ENCODE measurements at places on chromosomes 11 and 22.
A peak's percentile ranks its signal among the peaks of the same experiment; 100 is the strongest.

- DNase-seq, result no peak
These were observed 5.7 kb upstream of the ANO1 start for GRCh38 chr11:70072461-70072860.

- DNase-seq, result no peak
These were observed 25.7 kb downstream of the DGCR2 start for GRCh38 chr22:19096555-19096954.

GRCh38 chr11:75342966-75343870 is 8.2 kb downstream of the ARRB1 start:
- DNase-seq, result peak; percentile 60

- no peak for DNase-seq
These were observed 77.2 kb upstream of the CD44 start for GRCh38 chr11:35061516-35062440.

GRCh38 chr11:63635762-63636465 is 21.7 kb upstream of the PLAAT3 start:
- DNase-seq, result peak; percentile 69

- DNase-seq, result no peak
These were observed 32.4 kb upstream of the ARHGAP32 start for GRCh38 chr11:129224538-129224937.

DNA sequence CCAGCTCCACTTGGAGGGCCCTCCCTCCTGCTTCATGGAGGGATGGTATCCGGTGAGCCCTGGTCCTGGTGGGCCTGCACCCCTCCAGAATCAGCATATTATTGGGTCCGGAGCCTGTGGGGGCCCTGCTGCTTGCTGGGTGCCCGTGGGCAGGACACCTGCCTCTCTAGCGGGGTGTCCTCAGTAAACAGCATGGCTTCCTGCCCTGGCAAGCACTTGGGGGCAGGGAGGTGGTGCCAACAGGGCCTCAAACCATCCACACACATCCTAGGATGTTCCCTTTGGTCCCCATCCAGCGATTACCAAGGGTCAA is 108.3 kb downstream of the CTTN start:
- DNase-seq, result no peak

- DNase-seq, result no peak
These were observed 149.1 kb downstream of the SHANK2 start for GRCh38 chr11:71103266-71103665.

GRCh38 chr11:61551634-61552033 is 29.2 kb downstream of the SYT7 start:
- no peak for DNase-seq

GRCh38 chr22:44711241-44711560 is 9.2 kb downstream of the PRR5 start:
- no peak for DNase-seq

DNA sequence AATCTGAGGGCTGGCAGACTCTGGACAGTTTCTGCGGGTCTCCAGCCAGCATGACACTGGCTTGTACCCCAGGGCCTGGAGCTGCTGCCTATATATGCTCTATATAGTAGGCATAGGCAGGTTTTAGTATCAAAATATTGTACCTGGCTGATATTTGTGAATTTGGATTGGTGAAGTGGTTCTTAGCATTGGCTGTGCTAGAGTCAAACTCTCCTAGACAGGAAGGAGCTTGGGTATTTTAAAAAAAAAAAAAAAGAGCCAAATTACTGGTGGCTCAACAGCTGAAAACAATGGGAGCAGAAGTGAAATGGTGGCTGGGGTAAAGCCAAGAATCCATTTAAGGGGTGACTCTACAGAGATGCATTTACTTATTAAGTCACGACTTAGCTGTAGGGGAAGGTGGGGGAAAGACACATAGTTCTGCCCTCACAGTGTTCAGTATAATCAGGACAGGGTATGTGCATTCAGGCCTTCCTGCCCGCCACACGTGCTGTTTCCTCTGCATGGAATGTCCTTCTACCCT is 11.0 kb upstream of the MTFP1 start:
- DNase-seq, result no peak

- no peak for DNase-seq
These were observed 400.4 kb downstream of the NXPE2 start for GRCh38 chr11:115078461-115079438.

DNA sequence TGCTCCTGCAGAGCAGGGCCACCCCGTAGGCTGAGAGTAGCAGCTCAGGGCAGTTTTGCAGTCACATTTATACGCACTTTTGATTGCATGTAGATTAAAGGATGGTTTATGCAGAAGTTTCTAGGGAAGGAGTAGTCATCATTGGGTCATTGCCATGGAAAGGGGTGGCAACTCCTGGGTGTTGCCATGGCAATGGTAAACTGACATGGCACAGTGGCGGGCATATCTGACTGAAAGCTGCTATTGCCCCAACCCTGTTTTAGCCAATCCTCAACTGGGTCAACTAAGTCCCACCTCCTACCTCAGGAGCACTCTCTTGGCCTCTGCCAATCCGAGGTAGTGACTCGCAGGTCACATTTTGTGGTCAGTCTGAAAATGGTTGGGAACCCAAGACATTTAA is 2.4 kb upstream of the ARSA start:
- no peak for DNase-seq

DNA sequence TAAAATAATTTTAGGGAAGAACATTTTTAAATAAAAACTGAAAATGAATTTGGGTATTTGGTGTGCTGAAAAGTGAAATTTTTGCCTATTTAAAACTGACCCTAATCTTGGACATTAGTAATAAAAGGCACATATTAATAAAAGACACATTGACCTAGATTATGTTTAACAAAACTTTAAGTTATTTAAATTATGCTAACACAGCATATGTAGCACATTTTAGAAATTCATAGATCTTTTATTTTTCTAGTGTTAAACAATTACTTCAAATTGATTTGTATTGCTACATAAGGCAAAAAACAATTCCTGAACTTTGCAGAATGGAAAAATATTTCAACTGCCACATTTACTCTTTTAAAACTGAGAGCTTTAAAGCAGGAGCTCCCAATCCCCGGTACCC is 10.6 kb downstream of the C11orf58 start:
- DNase-seq, result no peak

DNA sequence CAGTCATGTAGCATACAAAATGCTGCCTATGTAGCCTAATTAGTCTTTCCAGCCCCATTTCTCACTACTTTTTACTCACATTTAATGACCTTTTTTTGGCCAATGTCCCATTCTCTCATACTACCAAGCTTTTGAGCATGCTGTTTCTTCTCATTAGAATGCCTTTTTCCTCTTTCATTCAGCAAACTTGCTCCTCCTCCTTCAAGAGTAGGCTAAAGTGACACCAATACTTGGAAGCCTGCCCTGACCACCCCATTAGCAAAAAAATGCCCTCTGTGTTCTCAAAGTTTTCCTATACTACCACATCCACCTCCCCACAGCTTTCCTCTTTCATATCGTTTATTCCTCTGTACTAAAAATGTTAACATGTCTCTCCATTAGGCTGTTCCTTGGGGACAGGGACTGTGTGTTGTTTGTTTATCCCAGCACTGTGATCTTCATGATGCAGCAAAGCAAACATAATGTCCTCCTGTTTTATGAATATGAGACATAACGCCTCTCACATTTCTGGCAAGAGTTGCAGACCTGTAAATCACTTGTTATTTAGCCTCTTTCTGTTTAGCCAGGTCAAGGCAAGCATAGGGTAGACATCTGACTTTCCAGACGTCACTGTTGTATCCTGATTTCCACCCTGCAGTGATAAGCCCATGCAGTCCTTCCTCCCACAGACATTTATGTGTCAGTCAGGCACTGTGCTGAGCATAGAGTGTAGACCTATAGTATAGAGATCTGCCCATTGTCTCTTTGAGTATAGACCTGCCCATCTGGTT is 62.0 kb upstream of the UCP3 start:
- DNase-seq, result no peak

DNA sequence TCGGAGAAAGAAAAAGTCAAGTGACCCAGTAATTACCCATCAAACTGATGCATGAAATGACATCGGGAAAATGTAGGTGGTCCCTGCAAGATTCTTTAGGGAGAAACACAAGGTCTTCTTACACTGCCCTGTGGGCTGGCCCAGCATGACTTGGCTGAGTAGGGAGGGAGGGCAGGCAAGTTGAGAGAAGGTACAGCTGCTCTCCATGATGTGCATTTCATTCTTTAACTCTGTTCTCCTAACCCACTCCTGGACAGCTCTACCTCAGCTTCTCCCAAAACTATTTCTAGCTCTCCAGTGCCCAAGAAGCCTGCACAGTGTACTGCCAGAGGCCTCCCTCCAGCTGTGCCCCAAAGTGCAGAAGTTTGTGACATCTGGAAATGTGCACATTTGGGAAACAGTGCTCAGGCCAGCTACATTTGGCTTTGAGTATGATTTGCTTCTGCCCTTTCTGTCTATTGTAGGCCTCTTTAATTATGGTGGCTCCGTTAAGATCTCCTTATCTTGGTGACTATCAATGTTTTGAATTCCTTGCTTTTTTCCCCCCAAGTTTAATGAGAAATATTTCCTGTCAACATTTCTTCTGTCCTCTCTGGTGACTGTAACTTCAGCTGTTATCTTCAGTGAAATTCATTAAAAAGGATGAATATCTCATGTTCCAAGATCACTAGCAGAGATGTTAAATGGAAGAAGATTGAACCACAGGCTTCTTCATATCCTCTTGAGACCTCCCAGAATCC is 26.7 kb upstream of the PRSS23 start:
- DNase-seq, result no peak

GRCh38 chr22:24450610-24451009 is 23.2 kb downstream of the ADORA2A start:
- DNase-seq, result no peak

- DNase-seq, result no peak
These were observed 34.2 kb downstream of the LRRC10B start for GRCh38 chr11:61542705-61543104.

DNA sequence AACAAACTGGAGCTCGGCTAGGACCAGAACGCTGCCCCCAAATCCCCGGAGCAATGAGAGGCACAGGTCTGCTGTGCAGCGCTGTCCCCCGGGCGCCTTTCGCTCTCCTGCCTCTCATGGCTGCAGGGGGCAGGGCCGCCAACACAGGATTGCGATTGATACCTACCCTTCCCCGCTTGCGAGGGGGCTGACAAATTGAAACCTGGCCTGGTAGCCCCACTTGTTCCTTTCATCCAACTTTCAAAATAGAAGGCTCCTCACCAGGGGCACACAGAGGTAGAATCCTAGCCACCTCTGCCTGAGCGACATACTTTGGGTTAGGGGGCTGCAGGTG is 642 bp upstream of the CASTOR1 start:
- no peak for DNase-seq

GRCh38 chr11:14119357-14119756 is 156.8 kb downstream of the SPON1 start:
- DNase-seq, result no peak

- DNase-seq, result no peak
These were observed 41.8 kb downstream of the XKR3 start for GRCh38 chr22:16783453-16783852.

- DNase-seq, result no peak
These were observed 3.8 kb downstream of the ROBO4 start for GRCh38 chr11:124893781-124894401.

- DNase-seq, result peak; percentile 47
These were observed 21.7 kb upstream of the PDGFB start for GRCh38 chr22:39266398-39267030.

DNA sequence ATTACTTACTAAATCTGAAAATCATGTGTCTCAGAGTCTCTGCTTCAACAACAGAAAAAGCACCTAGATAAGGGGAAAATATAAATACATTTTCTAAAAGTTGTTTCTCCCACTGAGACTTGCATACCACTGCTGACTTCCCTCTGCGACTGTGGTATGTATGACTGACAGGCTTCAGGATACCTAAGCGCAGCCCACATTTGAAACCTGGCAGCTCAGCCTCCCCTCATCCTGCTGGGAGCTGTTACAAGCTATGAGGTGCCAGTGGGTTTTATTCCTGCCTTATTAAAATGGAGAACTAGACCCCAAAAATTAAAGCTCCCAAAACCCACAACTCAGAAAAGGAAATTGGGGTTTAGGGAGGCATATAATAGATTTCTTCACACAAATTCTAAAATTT is 133.6 kb downstream of the RAB38 start:
- DNase-seq, result no peak

DNA sequence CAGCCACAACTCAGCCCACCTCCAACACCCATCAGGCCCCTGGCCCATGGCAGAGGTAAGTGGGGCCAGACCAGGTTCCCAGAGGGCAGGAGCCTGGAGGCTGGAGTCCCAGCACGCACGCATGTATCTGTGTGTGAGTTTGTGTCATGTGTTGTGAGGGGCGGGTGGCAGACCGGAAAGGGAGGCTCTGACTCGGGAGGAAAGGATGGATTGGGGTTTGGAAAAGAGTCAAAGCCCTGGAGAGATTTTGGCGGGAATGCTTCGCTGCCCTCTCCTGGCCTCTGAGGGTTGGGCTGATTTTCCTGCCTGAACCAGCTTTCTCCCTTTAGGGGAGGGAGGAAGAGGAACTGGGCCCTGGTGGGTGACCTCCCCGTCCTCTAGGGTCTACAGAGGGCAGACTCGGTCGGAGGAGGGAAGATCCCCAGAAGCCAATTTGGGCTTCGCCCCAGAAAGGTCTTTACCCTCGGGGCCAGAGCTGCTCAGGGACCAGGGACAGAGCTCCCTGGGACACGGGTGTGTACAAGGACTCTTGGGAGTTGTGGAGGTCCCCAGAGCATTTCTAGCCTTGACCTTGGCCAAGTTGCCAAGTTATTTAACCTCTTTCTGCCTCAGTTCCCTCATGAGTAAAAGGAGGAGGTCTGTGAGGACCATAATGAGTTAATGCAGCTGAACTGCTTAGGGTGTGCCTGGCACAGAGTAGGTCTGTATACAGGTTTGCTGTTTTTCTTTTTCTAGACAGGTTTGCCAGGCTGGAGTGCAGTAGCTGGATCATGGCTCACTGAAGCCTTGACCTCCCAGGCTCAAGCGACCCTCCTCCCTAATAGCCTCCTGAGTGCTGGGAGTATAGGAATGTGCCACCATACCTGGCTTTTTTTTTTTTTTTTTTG is 6.9 kb downstream of the C11orf68 start:
- DNase-seq, result no peak

DNA sequence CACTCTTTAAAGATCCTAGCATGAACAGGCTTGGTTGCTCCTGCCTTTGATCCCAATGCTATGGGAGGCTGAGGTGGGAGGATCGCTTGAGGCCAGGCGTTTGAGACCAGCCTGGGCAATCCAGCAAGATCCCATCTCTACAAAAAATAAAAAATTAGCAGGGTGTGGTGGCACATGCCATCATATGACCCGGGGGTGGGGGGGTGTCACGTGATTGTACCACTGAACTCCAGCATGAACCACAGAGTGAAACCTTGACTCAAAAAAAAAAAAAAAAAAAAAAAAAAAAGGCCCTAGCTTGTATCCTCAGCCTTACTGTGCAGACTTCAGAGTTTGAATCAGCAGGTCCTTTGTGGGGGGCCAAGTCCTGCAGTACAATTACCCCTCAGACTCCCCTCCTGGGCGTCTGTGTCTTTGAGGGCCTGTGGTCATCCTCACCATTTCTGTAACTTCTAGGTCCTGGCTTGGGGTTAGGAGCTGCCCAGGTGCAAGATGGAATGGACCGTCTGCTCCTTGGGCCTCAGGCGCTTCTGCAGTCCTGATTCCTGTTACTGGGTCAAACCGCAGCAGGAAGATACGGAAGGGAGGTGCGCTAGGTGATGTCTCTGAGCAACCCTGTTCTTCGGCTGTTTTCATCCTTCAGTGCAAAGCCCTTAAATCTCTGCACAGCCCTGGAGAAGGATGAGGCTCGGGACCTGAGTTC is 208.1 kb downstream of the CTTN start:
- DNase-seq, result no peak

- no peak for DNase-seq
These were observed 1.1 kb downstream of the HYOU1 start for GRCh38 chr11:119055901-119056300.

GRCh38 chr11:10594407-10594806 is 25.9 kb upstream of the LYVE1 start:
- peak; percentile 59 for DNase-seq

GRCh38 chr11:76700177-76701100 is 29.9 kb upstream of the LRRC32 start:
- peak; percentile 81 for DNase-seq
